ENCODE measurements at places on chromosomes 5 and 9.
A peak's percentile ranks its signal among the peaks of the same experiment; 100 is the strongest.

DNA sequence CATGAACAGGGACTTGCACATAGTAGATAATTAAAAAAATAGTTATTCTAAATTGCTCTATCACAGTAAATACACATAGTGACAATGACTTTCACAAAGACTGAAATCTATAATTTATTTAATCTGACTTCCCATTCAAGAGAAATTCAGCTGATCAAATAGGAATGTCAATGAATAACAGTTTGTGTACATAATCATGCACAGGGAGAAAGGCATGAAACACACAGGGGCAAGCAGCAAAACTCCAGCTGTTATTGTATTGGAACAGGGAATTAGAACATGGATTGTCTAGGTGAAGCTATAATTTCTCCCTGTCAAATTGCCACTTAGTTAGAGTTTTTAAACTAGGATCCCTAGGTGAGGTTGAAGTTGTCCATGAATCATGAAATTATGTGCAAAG is 99.9 kb downstream of the HCN1 start:
- DNase-seq, result no peak

GRCh38 chr5:174910245-174910737 is 185.9 kb downstream of the MSX2 start:
- peak; percentile 86 for DNase-seq

GRCh38 chr9:71780953-71781352 is 12.6 kb upstream of the CEMIP2 start:
- DNase-seq, result no peak

- no peak for DNase-seq
Measured at GRCh38 chr5:162824360-162824759, 613.0 kb upstream of the CCNG1 start.

- no peak for DNase-seq
Measured at GRCh38 chr9:15220658-15221318, 86.2 kb downstream of the TTC39B start.

DNA sequence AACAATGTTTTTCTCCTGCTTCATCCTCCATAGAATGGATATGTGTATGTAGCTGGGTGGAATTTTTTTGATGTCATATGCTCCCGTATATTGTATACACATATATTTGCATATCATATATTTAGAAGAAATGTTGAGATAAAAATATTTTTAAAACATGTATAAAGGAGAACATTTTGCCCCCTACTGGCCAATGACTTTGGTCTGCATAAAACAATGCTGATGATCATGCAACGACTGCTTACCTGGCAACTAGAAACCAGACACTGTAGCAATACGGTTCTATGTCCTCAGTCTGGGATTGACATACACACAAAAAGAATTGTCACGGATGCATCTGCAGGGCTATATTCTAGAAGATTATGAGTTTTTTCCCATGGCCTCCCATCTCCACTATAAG is 503.6 kb downstream of the ELAVL2 start:
- no peak for DNase-seq

DNA sequence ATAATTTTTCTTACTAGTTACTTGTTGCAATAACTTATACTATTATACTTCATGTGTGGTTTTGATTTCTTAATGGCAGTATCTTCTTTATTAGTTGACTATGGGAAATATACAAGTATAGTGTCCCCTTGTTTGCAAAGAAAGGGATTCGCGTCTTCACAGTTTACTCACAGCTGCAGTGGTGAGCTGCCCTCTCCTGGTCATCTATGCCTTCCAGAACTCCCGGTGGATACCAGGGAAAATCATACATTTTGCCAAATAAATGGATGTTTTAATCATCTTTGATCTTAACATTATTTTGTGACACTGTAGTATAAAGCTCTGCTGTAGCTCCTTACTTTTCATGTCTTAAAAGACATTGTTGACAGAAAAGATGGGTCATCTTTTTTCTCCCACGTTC is 142.0 kb downstream of the ZCCHC7 start:
- no peak for DNase-seq

- no peak for DNase-seq
Measured at GRCh38 chr5:463301-463700, 20.3 kb downstream of the EXOC3 start.

DNA sequence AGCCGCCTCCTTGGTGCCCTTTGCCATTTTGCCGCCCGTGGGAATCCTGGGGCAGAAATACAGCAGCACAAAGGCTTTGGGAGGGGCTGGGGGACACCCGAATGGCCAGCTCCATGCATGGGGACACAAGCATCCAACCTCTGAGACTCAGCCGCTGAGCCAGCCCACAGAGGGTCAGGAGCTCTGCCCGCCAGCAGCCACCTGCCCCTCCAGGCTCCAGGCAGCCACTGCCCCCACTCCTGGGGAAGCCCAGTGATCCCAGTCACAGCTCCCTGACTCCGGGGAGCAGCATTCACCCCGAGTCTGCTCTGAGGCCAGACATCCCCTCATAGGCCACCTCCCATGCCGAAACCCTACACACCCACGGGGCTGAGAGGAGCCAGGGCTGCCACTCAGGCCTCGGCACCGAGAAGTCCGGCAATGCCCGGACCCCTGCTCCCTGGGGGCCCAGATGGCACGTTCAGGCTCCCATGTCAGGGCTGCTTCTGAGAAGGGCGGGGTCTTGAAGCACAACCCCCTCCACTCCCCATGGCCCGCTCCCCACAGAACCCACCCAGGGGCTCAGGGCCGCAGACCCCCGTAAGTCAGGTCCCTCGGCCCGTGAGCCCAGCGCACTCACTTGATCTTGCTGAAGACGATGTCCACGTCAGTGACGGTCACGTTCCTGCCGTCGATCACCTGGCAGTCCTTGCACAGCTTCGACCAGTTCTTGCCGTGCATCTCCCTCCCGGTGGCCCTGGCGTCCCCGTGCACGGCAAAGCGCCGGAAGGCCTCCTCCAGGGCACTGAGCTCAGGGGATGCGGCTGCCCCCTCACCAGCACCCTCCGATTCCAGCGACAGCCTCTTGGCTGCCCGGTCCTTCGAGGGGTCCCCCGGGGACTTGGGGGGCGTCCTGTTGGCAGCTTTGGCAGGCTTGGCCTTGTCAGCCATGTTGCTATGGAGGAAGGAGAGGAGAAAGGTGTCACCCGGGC is 15.7 kb downstream of the TPPP start:
- no peak for DNase-seq

DNA sequence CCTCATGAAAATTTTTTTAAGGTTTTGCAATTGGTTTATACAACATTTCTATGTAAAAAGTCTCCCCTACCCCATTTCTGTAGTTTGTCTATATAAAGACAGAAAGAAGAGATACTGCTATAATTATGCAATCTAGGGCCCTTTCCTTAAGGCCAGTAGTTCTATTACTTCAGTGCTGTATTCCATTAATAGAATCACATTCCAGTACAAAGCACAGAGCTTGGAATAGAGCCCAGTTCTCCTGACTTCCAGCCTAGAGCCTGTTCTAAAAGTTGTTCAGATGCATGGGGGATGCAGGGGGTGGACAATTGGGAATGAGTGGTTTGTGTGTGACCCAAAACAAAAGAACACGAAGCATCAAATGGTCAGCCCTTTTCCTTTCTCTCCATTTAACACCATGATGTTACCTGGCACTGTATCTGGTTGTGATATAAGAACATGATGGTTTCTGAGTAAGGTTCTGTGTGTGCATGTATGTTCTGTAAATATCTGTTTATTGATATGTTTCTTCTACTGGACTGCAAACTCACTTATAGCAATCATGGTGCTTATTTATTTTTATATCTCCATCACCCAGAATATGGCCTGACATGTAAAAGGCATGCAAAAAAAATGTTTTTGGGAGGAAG is 8.2 kb upstream of the GRAMD2B start:
- no peak for DNase-seq

GRCh38 chr5:132265336-132266030 is 8.0 kb downstream of the PDLIM4 start:
- DNase-seq, result no peak

GRCh38 chr5:124869426-124870033 is 123.1 kb upstream of the ZNF608 start:
- DNase-seq, result no peak

DNA sequence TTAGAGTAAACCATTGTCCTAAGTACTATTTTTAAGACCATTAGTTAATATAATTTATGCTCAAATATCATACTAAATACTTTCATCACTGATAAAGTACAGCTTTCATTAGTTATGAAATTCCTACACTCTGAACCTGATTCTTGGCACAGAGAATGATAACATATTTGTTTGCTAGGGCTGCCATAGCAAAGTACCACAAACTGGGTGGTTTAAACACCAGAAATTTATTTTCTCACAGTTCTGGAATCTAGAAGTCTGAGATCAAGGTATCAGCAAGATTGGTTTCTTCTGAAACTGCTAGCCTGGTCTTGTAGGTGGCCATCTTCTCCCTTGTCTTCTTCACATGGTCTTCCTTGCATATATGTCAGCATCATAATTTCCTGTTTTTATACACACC is 608.4 kb downstream of the TLE1 start:
- DNase-seq, result no peak

Measured in HuH-7.5 (cell line).